ENCODE measurements at places on chromosomes 1 and 21. TPM values are rescaled to one million over a fixed set of nuclear protein-coding genes. Genes with fewer than 3 reads are reported as not detected.

DNA sequence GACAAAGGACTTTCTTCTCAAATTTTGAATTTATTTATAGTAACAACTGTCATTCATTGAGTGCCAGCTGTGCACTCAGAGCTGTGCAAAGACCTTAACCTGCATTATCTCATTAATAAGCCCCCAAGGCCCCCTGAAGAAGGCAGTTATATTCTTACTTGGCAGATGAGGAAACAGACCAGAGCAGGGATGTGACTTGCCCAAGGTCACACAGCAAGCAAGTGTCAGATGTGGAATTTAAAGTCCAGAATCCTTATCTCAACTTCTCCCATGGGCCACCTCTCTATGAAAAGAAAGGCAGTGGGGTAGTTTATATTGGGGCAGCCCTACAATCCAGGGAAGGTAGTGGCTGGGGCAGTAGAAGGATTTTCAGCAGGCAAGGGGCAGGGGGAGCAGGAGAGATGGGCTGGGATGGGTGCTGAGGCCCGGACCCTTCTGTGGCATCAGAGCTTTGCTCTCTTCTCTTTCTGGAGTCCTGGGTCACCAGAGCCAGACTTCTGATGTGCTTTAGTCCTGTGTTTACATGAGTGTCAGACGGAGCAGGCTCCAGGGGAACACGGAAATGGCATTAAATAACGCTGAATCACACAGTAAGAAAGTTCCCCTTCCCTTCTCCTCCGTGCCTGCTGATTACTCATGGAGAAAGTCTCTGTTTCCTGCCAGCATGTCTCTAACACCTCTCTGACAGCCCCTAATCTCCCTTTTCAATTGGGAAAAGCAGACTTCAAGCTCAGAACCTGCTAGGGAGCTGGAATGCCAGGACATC, 39.5 kb downstream of the EPHB2 start:
- no peaks in the 10 kb centered on the region for H3K4me1 ChIP-seq
- no peak overlapping the region for H3K4me3 ChIP-seq
- DNase-seq: no peak
- H3K27me3 ChIP-seq: no peaks in the 10 kb centered on the region

DNA sequence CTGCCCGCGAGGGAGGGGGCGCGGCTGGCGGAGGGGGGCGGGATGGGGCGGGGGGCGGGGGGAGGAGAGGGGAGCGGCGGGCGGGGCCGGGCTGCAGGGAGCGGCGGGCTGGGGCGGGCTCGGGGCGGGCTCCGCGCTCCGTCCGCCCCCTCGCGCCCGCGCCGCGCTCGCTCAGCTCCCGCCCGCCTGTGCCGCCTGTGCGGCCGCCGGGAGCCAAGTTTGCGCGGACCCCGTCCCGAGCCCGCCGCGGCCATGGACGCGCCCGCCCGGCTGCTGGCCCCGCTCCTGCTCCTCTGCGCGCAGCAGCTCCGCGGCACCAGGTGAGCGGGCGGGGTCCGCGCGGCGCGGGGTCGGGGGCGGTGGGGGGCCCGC, at the start of gene GABRD:
TSS of gene GABRD (plus strand) at position 174 of the 372 bp plus-strand sequence. CDS start at position 253, 79 bp downstream.
- H3K4me1 ChIP-seq: no peaks in the 10 kb centered on the region
- H3K36me3 ChIP-seq: no peaks in the 10 kb centered on the region
- H3K27me3 ChIP-seq: peaks cover 89% of the 10 kb centered on the region
- no peak for DNase-seq
- peak within 1 kb of the TSS; percentile 15 for H3K4me3 ChIP-seq

- H3K27me3 ChIP-seq: no peaks in the 10 kb centered on the region
- H3K27ac ChIP-seq: no peak overlapping the region
- H3K4me1 ChIP-seq: no peaks in the 10 kb centered on the region
- H3K36me3 ChIP-seq: peaks cover 86% of the 10 kb centered on the region
These were observed 16.6 kb upstream of the TMEM35B start for GRCh38 chr1:35001743-35002142.

DNA sequence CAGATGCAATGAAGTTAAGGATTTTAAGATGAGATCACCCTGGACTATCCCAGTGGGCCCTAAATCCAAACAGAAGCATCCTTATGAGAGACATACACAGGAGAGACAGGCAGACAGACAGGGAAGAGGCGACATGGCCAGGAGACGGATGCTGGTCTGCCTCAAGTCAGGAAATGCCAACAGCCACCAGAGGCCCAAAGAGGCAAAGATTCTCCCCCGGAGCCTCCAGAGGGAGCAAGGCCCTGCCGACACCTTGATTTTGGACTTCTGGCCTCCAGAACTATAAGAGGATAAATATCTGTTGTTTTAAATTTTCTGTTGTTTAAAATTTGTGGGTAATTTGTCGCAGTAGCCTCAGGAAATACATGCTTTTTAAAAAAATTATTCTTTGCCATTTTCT, 116.4 kb downstream of the GLIS1 start:
- H3K27me3 ChIP-seq: no peaks in the 10 kb centered on the region
- no peak overlapping the region for H3K27ac ChIP-seq
- no peak for DNase-seq
- no peaks in the 10 kb centered on the region for H3K36me3 ChIP-seq

The PGLYRP3 gene
- total RNA-seq: not detected

The CD244 gene
- 0.12 TPM for total RNA-seq

The VANGL2 gene
- total RNA-seq: 0.94 TPM

Data from psoas muscle (tissue), 8 donors.